C1 segment of cervical spinal cord (tissue), 14 donors: ENCODE measurements at places on chromosomes 7 and 10.

GRCh38 chr10:76119036-76119435, 687.6 kb downstream of the LRMDA start:
- no peak for DNase-seq

DNA sequence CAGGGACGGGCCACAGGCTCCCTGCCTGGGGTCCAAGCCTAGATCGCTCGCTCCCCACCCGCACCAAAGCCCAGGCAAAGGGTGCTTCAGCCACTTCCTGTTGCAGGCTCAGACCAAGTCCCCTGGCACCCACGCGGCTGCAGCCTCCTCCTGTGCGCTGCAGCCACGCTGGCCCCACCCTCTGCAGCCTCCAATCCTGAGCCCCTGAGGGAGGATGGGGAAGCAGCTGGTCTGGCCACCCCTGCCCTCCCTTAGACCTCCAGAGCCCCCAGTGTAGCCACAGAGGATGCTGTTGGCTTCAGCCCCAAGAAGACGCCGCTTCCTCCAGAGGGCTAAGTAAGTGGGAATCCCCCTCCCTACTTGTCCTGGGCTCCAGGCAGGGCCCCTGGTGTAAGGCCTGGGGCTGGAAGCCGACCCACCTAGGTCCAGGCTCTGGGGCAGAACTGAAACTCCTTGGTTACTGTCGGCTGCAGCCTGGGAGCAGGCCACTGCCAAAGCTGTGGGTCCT, 9.4 kb downstream of the LIMK1 start:
- peak; percentile 14 for DNase-seq

GRCh38 chr7:36314491-36314890, 75.2 kb upstream of the ANLN start:
- no peak for DNase-seq

GRCh38 chr7:133556048-133556447, 303.2 kb downstream of the EXOC4 start:
- no peak for DNase-seq

GRCh38 chr7:99218406-99219184, 10.7 kb upstream of the KPNA7 start:
- no peak for DNase-seq

GRCh38 chr7:70937424-70937823, 194.5 kb upstream of the GALNT17 start:
- no peak for DNase-seq

DNA sequence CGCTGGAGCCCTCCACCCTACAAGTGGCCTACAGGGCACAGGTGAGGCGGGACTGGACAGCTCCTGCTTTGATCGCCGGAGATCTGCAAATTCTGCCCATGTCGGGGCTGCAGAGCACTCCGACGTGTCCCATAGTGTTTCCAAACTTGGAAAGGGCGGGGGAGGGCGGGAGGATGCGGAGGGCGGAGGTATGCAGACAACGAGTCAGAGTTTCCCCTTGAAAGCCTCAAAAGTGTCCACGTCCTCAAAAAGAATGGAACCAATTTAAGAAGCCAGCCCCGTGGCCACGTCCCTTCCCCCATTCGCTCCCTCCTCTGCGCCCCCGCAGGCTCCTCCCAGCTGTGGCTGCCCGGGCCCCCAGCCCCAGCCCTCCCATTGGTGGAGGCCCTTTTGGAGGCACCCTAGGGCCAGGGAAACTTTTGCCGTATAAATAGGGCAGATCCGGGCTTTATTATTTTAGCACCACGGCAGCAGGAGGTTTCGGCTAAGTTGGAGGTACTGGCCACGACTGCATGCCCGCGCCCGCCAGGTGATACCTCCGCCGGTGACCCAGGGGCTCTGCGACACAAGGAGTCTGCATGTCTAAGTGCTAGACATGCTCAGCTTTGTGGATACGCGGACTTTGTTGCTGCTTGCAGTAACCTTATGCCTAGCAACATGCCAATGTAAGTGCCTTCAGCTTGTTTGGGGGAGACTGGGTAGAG, at the start of gene COL1A2:
COL1A2 (plus strand) TSS at position 459 of the 704 bp plus-strand sequence; CDS start at position 596, 137 bp downstream.
- no peak for DNase-seq

- DNase-seq = no peak
Measured at GRCh38 chr10:84668186-84668763, 339.9 kb downstream of the CCSER2 start.

GRCh38 chr7:155835446-155836215, 23.4 kb upstream of the SHH start:
- no peak for DNase-seq

DNA sequence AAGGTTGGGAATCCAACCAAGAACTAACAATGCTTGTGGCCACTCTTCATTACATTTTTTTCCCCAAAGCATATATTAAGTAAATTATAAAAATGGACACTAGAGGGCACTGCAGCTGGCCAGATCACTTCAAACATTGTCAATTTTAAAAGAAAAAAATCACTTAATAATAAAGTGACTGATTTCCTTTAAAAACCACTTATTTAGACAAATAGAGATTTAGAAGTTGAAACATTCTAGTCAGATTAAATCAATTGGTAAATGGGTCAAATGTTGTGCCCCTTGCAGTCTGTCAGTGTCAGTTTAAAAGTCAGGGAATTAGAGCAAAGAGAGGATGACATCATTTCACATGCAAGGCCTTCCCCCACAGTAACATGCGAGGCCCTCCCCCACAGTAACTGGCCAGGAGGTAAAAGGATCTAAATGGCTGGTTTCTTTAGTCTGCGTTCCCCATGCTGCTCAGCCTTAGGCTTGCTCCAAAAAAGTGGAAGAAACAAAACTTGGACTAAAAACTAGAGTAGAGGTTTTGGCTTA, 177.9 kb downstream of the SKAP2 start:
- DNase-seq = no peak

DNA sequence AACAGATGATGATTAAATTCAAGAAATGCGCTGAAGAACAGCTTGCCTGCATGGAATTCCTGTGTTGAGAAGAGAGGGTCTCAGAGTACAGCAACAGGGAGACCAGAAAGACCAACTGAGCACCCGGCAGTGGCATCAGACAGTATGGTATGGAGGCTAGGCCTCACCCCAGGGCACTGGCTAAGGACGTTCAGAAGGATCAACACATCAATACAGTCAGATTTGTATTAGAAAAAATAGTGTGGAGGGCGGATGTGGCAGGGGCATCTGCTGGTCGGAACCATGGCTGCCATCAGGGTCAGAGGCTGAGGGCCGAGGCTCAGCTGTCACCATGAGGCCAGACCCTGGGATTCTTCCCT, 142.1 kb downstream of the ADARB2 start:
- no peak for DNase-seq

- no peak for DNase-seq
Measured at GRCh38 chr10:34667177-34667576, 147.9 kb downstream of the PARD3 start.

DNA sequence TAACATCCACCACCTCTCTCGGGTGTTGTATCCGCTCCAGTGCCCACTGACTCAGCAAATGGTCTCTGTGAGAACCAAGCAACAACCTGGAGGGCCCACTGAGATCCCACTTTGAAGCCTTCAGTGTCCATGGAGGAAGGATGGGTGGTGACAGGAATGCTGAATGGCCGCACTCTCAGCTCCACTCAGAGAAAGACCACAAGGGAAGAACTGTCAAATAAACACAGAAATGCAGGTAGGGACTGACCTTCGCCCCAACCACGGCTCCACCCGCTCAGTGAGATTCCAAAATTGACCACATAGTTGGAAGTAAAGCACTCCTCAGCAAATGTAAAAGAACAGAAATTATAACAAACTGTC, 65.8 kb downstream of the VIPR2 start:
- DNase-seq = no peak

GRCh38 chr10:3734111-3734510, 50.9 kb downstream of the KLF6 start:
- no peak for DNase-seq

- no peak for DNase-seq
Measured at GRCh38 chr10:100504096-100504495, 15.6 kb downstream of the SEC31B start.

DNA sequence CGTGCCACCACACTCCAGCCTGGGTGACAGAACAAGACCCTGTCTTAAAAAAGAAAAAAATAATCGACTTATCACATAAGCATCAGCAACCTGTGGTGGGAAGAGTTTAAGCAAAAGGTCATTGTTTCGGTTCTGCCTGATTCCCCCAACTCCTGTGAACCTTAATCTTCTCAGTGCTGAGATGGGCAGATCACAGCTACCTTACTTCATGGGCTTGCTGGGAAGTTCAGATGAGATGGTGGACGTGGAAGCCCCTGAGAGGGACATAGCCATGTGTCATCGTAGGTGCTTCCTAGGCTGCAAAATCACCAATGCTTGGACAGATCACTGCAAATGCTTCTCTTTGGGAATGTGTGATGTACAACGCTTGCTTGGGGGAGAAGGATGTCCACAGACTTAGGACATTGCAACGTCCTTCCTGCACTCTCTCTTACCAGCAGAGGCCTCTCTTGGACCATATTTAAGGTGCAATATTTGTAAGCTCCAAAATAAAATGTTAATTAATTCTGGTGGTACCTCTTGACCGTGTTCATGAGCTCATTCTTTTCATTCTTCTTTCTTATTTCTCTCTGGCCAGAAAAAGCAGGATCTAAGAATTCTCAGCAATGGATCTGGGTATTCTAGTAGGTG, 8.6 kb downstream of the GJD4 start:
- no peak for DNase-seq
